Activated CD4-positive, CD25-positive, alpha-beta regulatory T cell (primary cell): ENCODE measurements at places on chromosomes 16 and 17.

DNA sequence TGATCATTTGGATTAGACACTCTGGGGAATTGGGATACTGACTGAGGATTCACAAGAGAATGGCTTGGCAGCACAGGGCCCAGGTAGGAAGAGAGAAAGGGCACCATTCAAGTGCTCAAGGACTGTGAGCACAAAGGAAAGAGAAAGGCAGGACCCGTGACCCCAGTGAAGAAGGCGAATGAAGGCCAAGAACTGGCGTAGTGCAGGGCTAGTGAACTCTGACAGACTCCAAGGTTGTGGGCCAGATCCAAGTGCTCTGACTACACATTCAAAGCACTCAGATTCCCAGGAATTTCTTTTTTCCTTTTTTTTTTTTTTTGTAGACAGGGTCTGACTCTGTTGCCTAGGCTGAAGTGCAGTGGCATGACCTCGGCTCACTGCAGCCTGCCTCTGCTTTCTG is 5.0 kb downstream of the GTF3C1 start:
- no peak for DNase-seq

DNA sequence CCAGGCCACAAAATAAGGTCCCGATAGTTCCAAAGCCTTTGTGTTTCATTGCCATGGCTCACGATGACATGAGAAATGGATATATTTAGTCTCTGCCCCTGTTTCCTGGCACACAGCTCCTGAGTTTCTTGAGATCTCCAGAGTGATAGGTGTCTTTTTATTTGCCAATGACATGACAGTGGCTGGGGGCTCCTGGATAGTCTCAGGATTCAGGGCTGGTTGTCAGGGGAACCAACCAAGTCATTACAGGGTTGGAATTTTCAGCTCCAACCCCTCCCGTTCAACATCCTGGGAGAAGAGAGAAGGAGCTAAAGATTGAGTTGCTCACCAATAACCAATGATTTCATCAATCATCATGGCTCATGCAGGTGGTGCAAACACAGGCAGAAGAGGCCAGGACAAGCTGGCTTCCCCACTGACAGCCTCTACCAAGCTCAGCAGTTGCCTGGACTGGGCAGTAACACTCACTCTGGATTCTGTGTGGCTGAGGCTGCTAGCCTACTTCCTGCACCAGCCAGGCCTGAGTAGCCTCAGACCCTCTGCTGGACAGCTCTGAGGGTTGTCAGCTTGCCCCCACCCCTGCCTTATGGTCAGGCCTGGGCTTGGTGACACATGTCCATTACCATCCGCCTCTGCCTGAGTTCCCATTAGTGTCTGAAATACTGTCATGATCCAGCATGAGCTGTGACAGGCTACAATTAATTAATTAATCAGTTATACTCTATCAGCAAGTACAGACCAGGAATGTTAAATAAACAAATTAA is 534.4 kb upstream of the CDH5 start:
- no peak for DNase-seq

- DNase-seq, result no peak
Measured at GRCh38 chr16:68382296-68382718, 66.0 kb downstream of the SMPD3 start.

DNA sequence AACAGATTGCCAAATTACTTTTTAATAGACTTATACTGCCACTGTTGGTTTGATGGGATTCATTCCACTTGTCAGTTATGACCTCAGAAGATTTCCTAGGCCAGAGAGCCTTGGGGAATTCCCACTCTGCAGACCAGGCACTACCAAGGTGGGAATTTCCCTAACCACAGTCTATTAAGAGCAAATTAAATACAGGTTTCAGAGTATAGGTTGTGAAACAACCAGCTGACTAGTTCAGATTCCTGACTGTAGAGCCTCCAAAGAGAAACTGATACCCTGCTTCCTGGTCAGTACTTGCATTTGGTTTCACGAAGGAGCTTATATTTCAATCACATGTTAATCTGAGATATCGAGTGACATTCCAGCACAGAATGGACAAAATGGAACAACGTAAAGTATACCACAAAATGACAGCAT is 186.5 kb downstream of the STX8 start:
- DNase-seq, result no peak

DNA sequence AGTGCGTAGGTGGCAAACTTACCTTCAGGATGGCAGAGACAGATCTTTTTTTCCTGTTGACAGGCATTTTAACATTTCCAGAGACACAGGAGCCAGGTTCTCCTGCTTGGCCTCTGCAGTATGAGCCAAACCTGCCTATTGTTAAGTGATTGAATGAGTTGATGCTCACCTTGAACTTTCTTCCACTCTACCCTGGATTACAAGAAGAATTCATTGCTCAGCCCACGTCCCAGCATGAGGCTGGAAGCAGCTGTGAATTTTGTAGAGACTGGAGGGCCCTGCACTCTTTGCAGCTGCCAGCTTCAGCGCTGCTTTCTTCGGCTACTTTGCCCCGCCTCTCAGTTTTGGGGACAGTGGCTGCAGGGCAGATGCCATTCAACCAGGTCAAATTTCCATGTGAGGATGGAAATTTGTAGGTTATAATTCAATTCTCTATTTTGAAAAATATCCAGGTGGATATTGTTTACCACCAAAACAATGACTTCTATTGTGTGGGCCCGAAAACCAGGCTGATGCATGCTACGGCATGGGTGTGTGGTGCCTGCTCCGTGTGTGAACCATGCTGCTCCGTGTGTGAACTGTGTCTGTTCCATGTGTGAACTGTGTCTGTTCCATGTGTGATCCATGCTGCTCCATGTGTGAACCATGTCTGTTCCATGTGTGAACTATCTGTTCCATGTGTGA is 75.2 kb upstream of the METTL9 start:
- DNase-seq, result no peak

- no peak for DNase-seq
Measured at GRCh38 chr17:64075913-64076312, 54.0 kb downstream of the ERN1 start.

DNA sequence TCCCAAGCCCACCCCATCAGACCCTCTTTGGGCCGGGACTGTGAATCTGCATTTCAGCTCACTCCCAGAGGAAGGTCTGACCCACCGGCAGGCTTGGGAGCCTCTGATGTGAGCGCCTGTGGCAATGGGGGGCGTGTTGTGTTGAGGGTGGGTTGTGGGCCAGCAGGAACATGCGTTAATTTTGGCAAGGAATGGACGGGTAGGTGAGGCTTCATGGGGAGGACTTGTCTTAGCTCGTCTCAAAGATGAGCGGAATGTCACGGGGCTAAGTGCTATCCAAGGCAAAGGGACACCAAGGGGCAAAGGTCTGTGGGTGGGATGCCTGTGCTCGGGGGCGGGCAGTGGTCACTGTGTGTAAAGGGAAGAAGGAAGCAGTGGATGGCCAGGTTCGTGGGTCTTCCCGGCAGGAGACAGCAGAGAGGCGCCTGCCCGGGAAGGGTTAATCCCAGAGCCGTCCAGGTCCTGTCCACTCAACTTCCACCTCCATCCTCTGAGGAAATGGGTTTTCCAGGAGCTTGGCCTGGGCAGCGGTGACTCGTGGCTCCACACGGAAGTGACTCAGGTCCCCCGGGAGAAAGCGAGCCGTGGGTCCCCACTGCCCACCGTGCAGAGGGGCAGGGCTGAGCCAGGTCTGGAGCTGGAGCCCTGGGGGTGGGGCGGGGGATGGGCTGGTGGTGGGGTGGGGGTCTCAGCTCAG is 17.4 kb downstream of the ADGRG1 start:
- no peak for DNase-seq

DNA sequence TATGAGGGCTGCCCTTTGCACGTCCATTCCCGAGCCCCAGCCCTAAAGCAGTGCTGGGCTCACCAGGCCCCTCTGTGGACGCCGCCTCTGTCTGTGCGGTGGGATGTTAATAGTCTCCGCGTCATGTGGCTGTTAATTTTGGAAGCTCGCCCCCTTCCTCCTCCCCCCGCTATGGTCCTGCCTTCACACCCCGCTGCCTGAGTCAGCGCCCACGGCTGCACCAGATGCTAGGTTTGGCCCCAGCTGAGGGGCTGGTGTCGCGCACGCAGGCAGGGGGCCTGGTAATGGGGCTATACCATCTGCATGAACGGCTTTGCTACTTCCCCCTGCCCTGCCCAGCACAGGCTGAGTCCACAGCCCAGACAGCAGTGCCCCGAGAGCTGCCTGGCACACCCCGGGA is 4.1 kb upstream of the SSTR5 start:
- DNase-seq, result no peak

GRCh38 chr17:38727736-38728135 is 2.4 kb upstream of the CISD3 start:
- no peak for DNase-seq

DNA sequence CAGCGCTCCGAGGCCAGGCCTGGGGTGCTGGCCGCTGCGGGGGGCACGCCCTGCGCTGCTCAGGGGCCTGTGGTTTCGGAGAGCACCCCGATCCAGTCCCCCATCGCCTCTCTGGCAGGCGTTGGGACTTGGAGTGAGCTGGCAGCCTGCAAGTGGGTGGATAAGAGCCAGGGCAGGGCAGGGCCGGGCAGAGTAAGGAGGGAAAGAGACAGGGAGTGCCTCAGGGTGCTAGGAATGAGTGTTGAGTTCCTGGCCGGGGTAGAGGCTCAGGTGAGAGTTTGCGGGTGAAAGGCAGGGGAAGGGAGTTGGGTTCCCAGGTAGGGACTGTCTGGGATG is 1.3 kb downstream of the CDH13 start:
- no peak for DNase-seq

DNA sequence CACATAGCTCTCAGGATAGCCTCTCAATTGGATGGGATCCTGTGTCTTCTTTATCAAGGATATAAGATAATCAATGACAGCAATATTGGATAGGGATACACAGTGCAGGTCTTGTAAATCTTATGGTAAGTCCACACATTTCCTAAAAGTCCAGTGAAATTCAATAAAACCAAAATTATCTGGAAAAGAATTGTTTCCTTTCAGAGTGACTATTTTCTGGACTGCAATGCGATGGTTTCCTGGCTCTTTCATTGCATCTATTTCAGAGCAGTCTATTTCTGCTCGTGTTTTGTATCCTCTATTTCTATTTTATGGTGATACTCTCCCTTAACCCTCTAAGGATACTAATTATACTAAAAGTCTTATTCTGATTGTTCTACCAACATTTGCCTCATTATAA is 24.3 kb upstream of the MON1B start:
- DNase-seq, result no peak

DNA sequence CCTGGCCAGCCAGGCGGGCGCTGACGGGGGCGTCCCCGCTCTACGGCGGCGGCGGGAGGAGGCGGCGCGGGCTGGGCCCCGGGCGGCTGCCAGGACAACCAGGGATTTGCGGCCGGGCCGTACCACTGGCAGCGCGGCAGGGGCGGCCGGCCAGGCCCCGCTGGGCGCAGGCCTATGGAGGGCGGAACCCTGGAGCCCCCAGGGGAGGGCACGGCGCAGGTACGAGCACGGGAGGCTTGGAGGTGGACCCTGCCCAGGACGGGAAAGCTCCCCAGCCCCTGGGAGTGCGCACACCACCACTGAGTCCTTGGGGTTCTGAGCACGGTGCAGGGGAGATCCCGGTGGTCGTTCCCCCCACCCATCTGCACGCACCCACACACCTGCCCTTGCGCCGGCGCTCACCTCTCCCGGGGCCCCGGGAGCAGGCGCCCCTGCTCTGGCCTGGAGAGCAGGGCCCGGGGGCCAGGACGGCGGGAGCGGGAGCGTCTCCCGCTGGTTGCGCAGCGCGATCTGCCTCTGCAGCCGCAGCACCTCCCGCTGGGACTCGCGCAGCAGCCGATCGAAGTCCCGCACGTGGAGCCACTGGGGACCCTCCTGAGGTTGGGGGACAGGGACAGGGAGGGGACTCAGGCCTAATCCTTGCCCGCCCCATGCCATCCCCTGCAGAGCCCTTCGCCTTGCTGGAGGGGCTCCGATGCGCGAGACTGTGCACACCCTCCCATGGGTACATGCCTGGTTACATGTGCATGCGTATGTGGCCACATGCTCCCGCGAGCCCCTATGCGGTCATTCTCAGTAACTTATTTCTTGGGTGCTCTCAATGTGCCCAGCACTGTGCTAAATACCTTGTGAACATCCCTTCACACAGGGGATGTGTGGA is 3.9 kb downstream of the TSPOAP1 start:
- no peak for DNase-seq

DNA sequence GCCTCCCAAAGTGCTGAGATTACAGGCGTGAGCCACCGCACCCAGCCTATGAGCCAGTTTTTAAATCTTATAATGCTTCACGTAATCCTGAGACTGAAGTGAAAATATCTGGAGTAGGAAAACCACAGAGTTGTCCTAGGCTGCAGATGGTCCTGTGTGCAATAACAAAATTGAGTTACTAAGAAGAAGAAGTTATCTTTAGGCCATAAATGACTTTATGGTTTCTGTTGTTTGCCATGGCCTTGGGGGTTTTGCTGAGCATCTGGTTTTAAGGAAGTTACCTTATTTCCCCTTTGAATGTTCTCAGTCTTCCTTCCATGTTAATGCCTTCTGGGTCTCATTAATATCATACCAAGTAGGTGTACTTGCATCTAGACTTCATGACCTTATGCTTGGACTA is 16.5 kb downstream of the NMT1 start:
- DNase-seq, result no peak

DNA sequence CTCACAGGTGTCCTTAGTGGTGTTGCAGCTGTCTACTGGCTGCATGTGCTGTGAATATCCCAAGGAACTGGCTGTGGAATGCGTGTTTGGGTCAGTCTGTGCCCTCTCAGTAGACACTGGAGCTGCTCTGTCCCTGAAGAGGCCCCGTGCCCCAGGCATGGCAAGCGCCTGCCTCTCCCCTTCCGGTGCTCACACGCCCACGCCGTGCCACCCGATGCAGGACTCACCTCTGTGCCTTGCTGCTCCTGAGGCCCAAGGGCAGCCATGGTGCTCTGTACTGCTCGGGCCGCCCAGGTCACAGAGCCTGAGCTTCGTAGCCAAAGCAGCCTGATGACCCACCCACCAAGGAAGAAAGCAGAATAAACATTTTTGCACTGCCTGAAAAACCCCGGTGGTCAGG is 10.0 kb downstream of the RGS11 start:
- DNase-seq, result no peak

GRCh38 chr16:22191532-22192260 is 14.4 kb upstream of the EEF2K start:
- DNase-seq, result no peak

DNA sequence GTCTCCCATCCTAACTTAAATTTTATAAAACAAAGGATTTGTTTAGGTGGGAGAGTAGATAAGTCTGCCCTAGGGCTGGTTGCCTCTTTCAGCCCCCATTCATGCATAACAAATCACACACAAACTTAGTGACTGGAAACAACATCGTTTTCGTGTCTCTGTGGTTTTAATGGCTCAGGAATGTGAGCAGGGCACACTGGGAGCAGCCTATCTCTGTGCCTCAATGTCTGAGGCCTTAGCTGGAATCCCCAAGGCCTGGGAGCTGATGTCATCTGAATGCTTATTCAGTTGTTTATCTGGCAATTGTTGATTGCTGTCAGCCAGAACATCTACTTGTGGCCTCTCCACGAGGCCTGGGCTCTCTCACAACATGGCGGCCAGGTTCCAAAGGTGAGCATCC is 101.9 kb upstream of the HSBP1 start:
- DNase-seq, result no peak

DNA sequence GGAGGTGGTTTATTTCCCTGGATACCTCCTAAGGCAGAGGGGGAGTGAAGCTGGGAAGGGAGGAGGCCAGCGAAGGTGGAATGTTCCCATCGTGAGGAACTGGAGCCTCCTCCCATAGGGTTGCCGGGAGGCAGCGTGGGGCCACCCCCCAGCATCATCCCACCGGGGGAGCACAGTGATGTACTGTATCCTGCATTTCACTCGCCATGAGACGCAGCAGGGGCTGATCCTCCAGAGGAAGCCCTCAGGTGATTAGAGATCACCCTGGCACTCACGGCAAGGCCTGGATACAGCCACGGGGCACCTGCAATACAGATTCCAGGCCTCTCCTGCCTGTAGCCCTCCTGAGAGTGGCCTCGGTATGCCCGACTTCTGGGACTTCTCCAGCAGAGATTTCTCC is 25.5 kb upstream of the BEAN1 start:
- DNase-seq, result no peak
